Mesothelial cell of epicardium (in vitro differentiated cells): ENCODE measurements at places on chromosomes 2 and 18. TPM values are rescaled to one million over a fixed set of nuclear protein-coding genes. Genes with fewer than 3 reads are reported as not detected.

GRCh38 chr2:151805343-151805742 lies 22.9 kb downstream of the ARL5A start:
- H3K4me3 ChIP-seq: no peak overlapping the region
- no peak for DNase-seq
- no peak overlapping the region for H3K27ac ChIP-seq
- peaks cover 15% of the 10 kb centered on the region for H3K36me3 ChIP-seq
- no peaks in the 10 kb centered on the region for H3K4me1 ChIP-seq

- no peaks in the 10 kb centered on the region for H3K36me3 ChIP-seq
- H3K27ac ChIP-seq: peak overlapping the region; percentile 85
- H3K4me1 ChIP-seq: peaks cover 60% of the 10 kb centered on the region
- H3K27me3 ChIP-seq: no peaks in the 10 kb centered on the region
These were observed 45.0 kb downstream of the SLC38A11 start for GRCh38 chr2:164910101-164910899.

- H3K27me3 ChIP-seq: no peaks in the 10 kb centered on the region
- peaks cover 22% of the 10 kb centered on the region for H3K36me3 ChIP-seq
- no peak overlapping the region for H3K4me3 ChIP-seq
- no peak overlapping the region for H3K27ac ChIP-seq
- H3K4me1 ChIP-seq: no peaks in the 10 kb centered on the region
- DNase-seq: no peak
These were observed 198.4 kb downstream of the EIPR1 start for GRCh38 chr2:3179208-3179607.

- no peaks in the 10 kb centered on the region for H3K27me3 ChIP-seq
- H3K4me1 ChIP-seq: no peaks in the 10 kb centered on the region
- no peak for DNase-seq
- no peak overlapping the region for H3K4me3 ChIP-seq
- peaks cover 25% of the 10 kb centered on the region for H3K36me3 ChIP-seq
These were observed 36.6 kb downstream of the DARS1 start for GRCh38 chr2:135948642-135949355.

- no peak for DNase-seq
- H3K27me3 ChIP-seq: no peaks in the 10 kb centered on the region
- peak overlapping the region; percentile 93 for H3K27ac ChIP-seq
- peaks cover 73% of the 10 kb centered on the region for H3K4me1 ChIP-seq
- no peaks in the 10 kb centered on the region for H3K36me3 ChIP-seq
These were observed 74.2 kb downstream of the TNS1 start for GRCh38 chr2:217928324-217929181.

- H3K4me3 ChIP-seq: no peak overlapping the region
- peaks cover 8% of the 10 kb centered on the region for H3K36me3 ChIP-seq
- no peaks in the 10 kb centered on the region for H3K4me1 ChIP-seq
These were observed 316.3 kb upstream of the LRRTM4 start for GRCh38 chr2:77838441-77838840.

GRCh38 chr2:189654641-189655040 lies 6.6 kb upstream of the ASNSD1 start:
- no peaks in the 10 kb centered on the region for H3K27me3 ChIP-seq
- H3K4me3 ChIP-seq: no peak overlapping the region
- peaks cover 27% of the 10 kb centered on the region for H3K4me1 ChIP-seq
- peaks cover 13% of the 10 kb centered on the region for H3K36me3 ChIP-seq
- no peak for DNase-seq

- peaks cover 47% of the 10 kb centered on the region for H3K27me3 ChIP-seq
- no peak overlapping the region for H3K4me3 ChIP-seq
- H3K27ac ChIP-seq: no peak overlapping the region
- H3K4me1 ChIP-seq: no peaks in the 10 kb centered on the region
- no peaks in the 10 kb centered on the region for H3K36me3 ChIP-seq
These were observed 14.8 kb upstream of the INHBB start for GRCh38 chr2:120330946-120331822.

DNA sequence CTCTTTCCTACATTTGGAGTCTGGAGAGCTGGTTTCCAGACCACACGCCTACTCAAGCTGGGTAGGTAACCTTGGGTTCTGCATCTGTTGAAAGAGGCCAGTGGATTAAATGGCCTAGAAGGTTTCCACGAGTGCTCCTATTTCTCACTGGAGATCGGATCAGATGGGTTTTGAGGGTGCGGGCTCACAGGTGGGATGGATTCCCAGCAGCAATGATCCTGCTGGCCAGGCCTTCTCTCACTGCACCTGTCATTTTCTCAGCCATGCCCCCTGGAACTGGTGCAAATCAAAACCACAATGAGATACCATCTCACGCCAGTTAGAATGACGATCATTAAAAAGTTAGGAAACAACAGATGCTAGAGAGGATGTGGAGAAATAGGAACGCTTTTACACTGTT lies 747.5 kb upstream of the RAB6C start:
- H3K27me3 ChIP-seq: no peaks in the 10 kb centered on the region
- peaks cover 7% of the 10 kb centered on the region for H3K4me1 ChIP-seq
- no peak overlapping the region for H3K27ac ChIP-seq
- H3K36me3 ChIP-seq: no peaks in the 10 kb centered on the region
- H3K4me3 ChIP-seq: no peak overlapping the region

DNA sequence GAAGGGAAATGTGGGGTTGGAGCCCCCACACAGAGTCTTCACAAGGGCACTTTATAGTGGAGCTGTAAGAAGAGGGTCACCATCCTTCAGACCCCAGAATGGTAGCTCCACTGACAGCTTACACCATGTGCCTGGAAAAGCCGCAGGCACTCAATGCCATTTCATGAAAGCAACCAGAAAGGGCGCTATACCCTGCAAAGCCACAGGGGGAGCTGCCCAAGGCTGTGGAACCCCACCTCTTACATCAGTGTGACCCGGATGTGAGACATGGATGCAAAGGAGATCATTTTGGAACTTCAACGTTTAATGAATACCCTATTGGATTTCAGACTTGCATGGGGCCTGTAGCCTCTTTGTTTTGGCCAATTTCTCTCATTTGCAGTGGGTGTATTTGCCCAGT lies 694.7 kb downstream of the CBLN2 start:
- no peak overlapping the region for H3K27ac ChIP-seq
- H3K4me3 ChIP-seq: no peak overlapping the region
- no peak for DNase-seq

DNA sequence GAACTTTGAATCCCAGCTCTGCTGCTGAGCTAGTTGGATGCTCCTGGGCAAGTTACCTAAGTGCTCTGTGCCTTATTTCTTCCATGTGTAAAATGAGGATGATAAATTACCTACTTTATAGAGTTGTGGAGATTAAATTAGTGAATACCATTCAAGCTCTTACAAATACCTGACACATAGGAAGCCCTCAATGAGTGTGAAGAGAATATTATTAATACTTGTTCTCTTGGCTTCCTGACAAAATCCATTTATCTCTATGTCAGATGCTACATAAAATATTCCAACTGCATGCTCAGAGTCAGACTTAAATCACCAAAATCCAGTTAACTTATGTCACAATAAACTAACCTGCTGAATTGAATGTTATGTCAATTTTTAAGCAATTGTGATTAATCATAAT lies 42.9 kb upstream of the CCBE1 start:
- no peak overlapping the region for H3K27ac ChIP-seq
- no peaks in the 10 kb centered on the region for H3K36me3 ChIP-seq
- no peak overlapping the region for H3K4me3 ChIP-seq
- H3K4me1 ChIP-seq: peaks cover 6% of the 10 kb centered on the region
- no peak for DNase-seq
- peaks cover 1% of the 10 kb centered on the region for H3K27me3 ChIP-seq

GRCh38 chr2:59047373-59047995 lies 806.4 kb upstream of the FANCL start:
- no peak for DNase-seq
- no peaks in the 10 kb centered on the region for H3K36me3 ChIP-seq
- no peak overlapping the region for H3K27ac ChIP-seq
- H3K4me1 ChIP-seq: peaks cover 9% of the 10 kb centered on the region
- H3K4me3 ChIP-seq: no peak overlapping the region
- H3K27me3 ChIP-seq: no peaks in the 10 kb centered on the region

- no peak overlapping the region for H3K27ac ChIP-seq
- H3K36me3 ChIP-seq: no peaks in the 10 kb centered on the region
- peaks cover 9% of the 10 kb centered on the region for H3K27me3 ChIP-seq
- H3K4me1 ChIP-seq: no peaks in the 10 kb centered on the region
These were observed 22.1 kb upstream of the LONRF2 start for GRCh38 chr2:100344433-100344832.

DNA sequence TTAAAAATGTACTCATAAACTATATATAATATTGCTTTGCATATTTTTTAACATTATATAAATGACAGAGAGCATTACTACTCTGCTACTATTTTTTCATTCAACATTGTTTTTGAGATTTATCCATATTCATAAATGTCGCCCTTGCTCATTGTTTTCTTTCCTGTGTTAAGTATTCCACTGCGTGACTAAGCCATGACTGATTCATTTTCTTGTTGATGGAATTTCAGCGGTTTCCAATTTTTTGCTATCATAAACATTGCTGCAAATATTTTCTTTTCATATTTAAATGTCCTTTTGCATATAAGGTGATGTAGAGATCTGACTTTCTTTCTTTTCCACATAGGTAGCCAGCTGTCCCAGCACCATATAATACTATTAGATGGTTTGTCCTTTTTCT lies 57.6 kb downstream of the SFXN5 start:
- no peak for DNase-seq
- no peak overlapping the region for H3K27ac ChIP-seq
- peaks cover 11% of the 10 kb centered on the region for H3K36me3 ChIP-seq
- no peaks in the 10 kb centered on the region for H3K27me3 ChIP-seq
- no peaks in the 10 kb centered on the region for H3K4me1 ChIP-seq

Gene CDH20
- 0.63 to 0.93 TPM (median 0.89 TPM) in 3 replicates for total RNA-seq

Gene REG3G
- total RNA-seq: not detected in 3 replicates

Gene LYPD6
- total RNA-seq: 16.2 to 17.4 TPM (median 16.6 TPM) in 3 replicates

Gene TMEM214
- 86.8 to 88.8 TPM (median 88.6 TPM) in 3 replicates for total RNA-seq

Gene TPGS2
- 90.7 to 93.5 TPM (median 92.1 TPM) in 3 replicates for total RNA-seq
